ENCODE measurements at places on chromosomes 12 and 14. TPM values are rescaled to one million over a fixed set of nuclear protein-coding genes. Genes with fewer than 3 reads are reported as not detected.

DNA sequence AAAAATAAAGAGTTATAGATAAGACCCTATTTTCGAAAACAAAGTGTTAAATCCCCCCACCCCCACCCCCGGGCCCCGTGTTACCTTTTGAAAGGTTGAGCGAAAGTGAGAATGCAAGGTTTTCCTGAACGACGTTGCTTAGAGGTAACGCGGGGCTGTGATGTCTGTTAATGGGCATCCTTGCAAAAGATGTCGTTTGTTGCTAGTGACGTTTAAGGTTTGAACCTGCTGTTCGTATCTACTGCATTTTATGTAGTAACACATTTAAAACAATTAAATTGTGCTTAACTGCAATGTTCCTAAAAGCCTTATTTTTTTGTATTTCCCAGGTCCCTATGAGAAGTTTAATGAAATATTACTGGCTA lies 1.2 kb downstream of the CPSF6 start:
- H3K4me3 ChIP-seq: peak overlapping the region; percentile 91
- DNase-seq: peak; percentile 59
- peaks cover 21% of the 10 kb centered on the region for H3K36me3 ChIP-seq
- H3K4me1 ChIP-seq: peaks cover 56% of the 10 kb centered on the region
- H3K27ac ChIP-seq: peak overlapping the region; percentile 98

GRCh38 chr14:62247266-62247665 lies 485.0 kb downstream of the SNAPC1 start:
- H3K36me3 ChIP-seq: no peaks in the 10 kb centered on the region
- no peaks in the 10 kb centered on the region for H3K4me1 ChIP-seq
- no peak overlapping the region for H3K4me3 ChIP-seq
- no peak overlapping the region for H3K27ac ChIP-seq

DNA sequence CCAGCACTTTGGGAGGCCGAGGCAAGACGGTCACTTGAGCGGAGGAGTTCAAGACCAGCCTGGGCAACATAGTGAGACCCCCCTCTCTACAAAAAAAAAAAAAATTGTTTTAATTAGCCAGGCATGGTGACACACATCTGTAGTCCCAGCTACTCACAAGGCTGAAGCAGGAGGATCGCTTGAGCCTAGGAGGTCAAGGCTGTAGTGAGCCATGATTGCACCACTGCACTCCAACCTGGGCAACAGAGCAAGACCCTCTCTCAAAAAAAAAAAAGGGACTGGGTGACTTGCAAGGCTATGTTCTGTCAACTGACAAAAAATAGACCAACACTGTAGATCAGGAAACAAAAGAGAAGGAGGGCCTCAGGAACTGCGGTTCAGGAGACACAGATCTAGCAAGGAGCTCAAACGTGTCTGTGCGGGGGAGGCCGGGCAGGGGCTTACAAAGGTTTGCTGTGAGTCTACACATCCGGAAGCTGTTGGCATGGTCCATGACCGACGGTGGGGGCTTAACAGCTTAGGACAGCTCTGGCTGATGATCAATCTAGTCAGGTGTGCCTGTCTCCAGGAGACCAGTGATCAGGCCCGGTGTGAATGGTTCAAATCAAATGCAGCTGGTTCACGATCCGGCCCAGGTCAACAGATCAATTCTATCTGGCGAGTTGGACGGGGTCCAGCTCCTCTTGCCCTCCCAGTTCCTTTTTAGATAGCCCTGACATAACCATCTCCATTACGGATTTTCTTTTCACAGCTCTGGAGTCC lies 31.7 kb upstream of the INF2 start:
- no peak overlapping the region for H3K27ac ChIP-seq
- peak; percentile 45 for DNase-seq
- H3K4me1 ChIP-seq: peaks cover 29% of the 10 kb centered on the region
- no peaks in the 10 kb centered on the region for H3K27me3 ChIP-seq
- H3K4me3 ChIP-seq: no peak overlapping the region

DNA sequence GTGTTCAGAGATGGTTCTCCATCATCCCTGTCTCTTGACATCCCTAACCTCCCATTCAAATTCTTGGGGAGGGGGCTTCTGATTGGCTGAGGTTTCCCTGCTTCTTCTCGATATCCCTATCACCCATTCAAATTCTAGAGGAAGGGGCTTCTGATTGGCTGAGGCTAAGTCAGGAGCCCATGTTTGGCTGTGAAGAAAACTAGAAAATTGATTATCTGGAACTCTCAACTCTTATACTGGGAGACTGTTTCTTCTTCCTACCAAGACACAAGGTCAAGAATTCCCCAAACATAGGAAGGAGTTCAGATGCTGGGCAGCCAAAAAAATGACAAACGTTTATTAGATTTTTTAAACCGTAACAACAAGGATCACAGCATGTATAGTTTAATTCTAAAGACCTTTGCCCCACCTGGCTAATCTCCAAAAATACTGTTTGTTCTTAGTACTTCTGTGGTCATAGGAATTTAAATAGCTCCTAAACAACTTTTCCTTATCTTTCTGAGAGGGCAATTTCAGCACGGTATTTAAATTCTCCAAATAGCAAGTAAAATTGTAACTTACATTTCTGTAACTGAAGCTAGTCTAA lies 26.4 kb downstream of the SPIC start:
- H3K27me3 ChIP-seq: peaks cover 4% of the 10 kb centered on the region
- DNase-seq: no peak
- no peaks in the 10 kb centered on the region for H3K4me1 ChIP-seq
- H3K27ac ChIP-seq: no peak overlapping the region

DNA sequence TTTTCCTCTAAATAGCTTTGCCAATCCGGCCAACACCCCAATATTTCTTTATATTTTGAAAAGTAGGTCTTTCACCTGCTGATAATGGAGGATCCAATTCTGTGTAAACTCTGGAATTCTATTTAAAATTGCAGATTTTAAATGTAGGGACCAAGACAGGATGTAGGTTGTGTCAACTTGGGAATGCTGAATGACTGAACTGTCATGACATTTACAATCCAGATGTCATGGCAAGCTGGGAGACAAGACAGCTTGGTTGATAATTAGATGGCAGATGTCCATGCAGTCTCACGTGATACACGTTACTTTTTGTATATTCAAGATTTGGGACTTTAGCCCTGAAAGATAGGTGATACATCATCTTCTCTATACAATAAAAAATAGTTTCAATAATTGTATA lies 477.2 kb downstream of the DIO2 start:
- no peaks in the 10 kb centered on the region for H3K4me1 ChIP-seq
- no peaks in the 10 kb centered on the region for H3K36me3 ChIP-seq
- no peaks in the 10 kb centered on the region for H3K27me3 ChIP-seq
- no peak for DNase-seq

- DNase-seq: no peak
- H3K36me3 ChIP-seq: no peaks in the 10 kb centered on the region
- no peaks in the 10 kb centered on the region for H3K4me1 ChIP-seq
- H3K27me3 ChIP-seq: no peaks in the 10 kb centered on the region
- H3K27ac ChIP-seq: no peak overlapping the region
- H3K4me3 ChIP-seq: no peak overlapping the region
Measured at GRCh38 chr14:30450631-30451545, 108.1 kb upstream of the G2E3 start.

Gene NANOG
- total RNA-seq: not detected

DNA sequence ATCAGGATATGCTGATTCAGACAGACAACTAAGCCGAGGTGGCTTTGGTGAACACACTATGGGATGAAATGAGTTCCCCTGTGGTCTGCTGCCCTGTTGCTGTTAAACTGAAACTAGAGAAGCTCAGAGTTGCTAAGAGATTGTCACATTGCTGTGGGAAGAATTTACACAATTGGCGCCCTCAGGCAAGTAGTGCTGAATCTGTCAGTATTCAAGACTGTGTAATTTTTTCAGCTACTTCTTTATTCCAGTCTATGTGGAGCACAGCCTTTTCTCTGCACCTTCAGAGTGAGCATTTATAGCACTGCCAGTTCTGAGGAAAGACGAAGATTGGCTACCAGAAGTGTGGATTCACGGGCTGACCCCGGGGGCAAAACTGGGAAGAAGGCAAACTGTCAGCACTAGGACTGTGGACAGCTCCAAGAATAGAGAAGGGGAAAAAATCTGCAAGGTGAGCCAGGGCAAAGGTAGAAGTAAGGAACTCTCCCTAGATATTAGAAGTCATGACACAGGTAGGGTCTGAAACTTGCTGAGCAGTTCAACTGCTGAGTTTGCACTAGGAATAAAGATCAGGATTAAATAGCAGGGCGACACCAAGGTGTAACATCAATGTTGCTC lies 218.8 kb upstream of the TMPO start:
- peaks cover 9% of the 10 kb centered on the region for H3K27me3 ChIP-seq
- H3K36me3 ChIP-seq: no peaks in the 10 kb centered on the region
- no peaks in the 10 kb centered on the region for H3K4me1 ChIP-seq
- no peak overlapping the region for H3K4me3 ChIP-seq
- DNase-seq: no peak

Gene DHRS2
- total RNA-seq: 0.26 TPM

DNA sequence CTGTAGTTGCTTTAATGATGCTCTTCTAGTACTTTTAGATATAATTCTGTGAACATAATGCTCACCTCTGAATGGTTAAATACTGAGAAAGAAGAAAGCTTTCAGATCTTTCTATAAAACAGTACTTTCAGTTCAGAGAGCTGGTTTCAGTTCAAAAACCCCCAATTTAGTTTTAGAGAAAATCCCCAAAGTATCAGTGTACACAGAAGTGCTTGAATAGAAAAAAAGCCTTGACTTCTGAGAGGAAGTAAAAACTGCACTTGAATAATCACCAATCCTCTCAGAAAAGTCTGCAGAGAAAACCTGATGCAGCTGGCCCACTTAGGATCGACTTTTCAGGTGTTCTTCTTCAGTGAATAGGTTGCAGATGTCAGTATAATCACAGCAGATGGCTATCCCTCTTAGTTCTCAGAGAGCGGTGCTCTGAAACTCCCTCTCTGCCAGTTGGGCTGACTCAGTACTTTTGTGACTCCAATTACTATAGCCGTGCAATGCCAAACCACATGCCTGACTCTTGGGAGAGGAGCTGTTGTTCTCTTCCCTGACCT lies 616.3 kb downstream of the LRFN5 start:
- no peaks in the 10 kb centered on the region for H3K27me3 ChIP-seq
- no peak overlapping the region for H3K27ac ChIP-seq
- no peak overlapping the region for H3K4me3 ChIP-seq
- no peaks in the 10 kb centered on the region for H3K4me1 ChIP-seq
- H3K36me3 ChIP-seq: no peaks in the 10 kb centered on the region
- DNase-seq: no peak

- H3K27ac ChIP-seq: no peak overlapping the region
- DNase-seq: no peak
- H3K36me3 ChIP-seq: peaks cover 4% of the 10 kb centered on the region
- H3K4me1 ChIP-seq: peaks cover 22% of the 10 kb centered on the region
- no peak overlapping the region for H3K4me3 ChIP-seq
Measured at GRCh38 chr12:116040402-116040801, 237.1 kb downstream of the MED13L start.

Gene TEX52
- total RNA-seq: not detected
